ENCODE measurements at places on chromosomes 1 and 21. TPM values are rescaled to one million over a fixed set of nuclear protein-coding genes. Genes with fewer than 3 reads are reported as not detected.

Gene LRRN2
- total RNA-seq, result 0.69 TPM

Gene RNU1-1
- 832 TPM for total RNA-seq

DNA sequence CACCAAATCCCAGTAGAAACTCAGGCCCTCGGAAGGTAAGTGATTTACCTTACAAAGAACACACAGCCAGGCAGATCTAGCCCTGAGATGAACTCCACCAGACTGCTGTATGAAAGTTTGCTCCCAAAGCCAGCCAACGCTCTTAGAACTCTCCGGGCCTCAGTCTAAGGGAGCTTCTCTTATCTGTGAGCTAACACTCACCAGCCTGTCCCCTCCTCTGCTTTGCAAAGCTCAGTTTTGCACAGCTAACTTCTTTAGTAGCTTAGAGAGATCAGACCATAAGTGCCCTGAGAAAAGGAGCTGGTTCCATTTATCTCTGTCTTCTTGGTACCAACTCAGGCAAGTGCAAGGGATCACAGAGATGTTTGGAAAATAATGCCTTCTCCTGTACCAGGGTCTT, 195.8 kb upstream of the JUN start:
- no peak for DNase-seq

GRCh38 chr1:202075389-202075788, 47.3 kb upstream of the GPR37L1 start:
- no peak for DNase-seq

DNA sequence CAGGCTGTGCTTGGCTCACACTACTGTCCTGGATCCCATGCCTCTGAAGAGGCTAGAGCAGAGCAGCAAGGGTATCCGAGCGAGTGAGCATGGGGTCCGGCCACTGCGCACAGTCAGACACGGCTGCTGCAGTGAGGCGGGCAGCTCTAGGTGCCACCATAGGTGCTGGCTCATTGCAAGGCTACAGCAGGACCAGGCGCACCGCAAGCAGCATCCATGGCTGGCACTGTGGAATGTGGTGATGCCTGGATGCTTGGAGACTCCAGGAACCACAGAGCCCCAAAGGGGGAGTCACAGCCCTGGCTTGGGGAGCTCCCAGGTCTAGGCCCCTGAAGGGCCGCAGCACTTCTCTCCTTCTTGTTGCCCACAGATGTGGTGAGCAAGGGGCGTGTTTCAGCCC, 47.2 kb downstream of the ATP6V1G3 start:
- DNase-seq, result no peak

Gene CA6
- total RNA-seq, result not detected

DNA sequence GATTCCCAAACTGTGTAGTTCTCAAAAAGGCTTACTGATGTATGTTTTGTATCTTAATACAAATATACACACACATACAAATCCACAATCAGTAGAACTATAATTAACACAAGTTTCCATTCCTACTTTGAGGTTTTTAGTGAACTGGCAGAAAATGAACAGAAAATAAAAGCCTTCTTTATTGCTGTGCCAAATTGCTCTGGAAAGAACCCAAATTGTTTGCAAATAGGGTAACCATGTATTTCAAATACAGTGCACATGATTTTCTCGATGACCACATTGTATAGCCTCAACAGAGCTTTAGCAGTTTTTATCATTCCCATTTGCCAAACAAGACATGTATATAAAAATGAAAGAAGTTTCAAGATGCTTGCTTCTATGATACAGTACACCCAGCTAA, 173.3 kb downstream of the COL24A1 start:
- no peak for DNase-seq

DNA sequence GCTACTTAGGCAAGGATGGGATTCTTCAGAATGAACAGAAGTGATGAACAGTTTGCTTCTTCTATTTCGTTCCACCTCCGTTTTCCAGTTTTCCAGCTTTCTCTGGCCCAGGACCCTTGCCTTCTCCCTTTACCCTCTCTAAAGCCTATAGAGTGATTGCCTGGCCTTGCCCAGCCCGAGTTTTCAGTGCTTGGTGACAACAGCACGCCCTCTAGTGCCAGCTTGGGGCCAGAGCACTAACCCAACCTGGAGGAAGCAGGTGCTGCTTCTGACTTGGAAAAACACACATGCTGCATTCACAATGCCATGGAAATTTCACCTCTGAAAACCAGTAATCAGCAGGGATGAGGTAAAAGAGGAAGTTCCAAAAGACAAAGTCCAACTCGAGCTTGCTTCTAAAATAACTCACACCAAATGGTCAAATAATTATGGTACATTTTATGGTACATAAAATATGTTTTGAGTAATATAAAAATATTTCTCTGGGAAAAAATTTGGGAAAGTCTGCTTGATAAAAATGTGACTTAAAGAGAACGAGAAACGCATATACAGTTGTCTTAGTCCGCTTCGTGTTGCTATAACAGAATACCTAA, 26.1 kb downstream of the UBE2T start:
- DNase-seq, result peak; percentile 77

Gene C1orf56
- 2.4 TPM for total RNA-seq

DNA sequence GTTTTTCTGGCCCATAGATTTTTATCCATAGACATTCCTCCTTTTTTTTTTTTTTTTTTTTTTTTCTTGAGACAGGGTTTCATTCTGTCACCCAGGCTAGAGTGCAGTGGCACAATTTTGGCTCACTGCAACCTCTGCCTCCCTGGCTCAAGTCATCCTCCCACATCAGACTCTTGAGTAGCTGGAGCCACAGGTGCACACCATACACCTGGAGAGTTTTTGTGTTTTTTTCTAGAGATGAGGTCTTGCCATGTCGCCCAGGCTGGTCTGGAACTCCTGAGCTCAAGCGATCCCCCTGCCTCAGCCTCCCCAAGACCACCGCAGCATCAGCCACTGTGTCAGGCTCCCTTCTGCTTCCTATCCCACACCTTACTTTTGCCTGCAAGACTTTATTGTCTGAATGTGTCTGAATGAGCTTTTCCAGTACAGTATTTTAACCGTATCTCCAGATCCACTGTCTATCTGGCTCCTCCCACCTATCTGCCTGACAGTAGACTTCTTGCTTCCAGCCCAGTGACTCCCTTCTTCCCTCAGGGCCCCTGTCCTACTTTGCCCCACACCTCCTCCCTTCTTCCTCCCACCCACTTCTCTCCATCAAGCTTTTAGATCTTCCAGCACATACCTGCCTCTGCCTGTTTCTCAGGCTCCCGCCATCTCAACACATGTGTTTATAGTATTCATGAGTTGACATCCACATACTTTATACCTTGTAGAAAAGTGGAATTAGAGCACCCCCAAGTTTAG, 6.1 kb downstream of the C1orf21 start:
- DNase-seq, result no peak

Gene SPATA21
- not detected for total RNA-seq

Gene EPRS1
- 107 TPM for total RNA-seq

Gene PADI2
- total RNA-seq, result 0.89 TPM

DNA sequence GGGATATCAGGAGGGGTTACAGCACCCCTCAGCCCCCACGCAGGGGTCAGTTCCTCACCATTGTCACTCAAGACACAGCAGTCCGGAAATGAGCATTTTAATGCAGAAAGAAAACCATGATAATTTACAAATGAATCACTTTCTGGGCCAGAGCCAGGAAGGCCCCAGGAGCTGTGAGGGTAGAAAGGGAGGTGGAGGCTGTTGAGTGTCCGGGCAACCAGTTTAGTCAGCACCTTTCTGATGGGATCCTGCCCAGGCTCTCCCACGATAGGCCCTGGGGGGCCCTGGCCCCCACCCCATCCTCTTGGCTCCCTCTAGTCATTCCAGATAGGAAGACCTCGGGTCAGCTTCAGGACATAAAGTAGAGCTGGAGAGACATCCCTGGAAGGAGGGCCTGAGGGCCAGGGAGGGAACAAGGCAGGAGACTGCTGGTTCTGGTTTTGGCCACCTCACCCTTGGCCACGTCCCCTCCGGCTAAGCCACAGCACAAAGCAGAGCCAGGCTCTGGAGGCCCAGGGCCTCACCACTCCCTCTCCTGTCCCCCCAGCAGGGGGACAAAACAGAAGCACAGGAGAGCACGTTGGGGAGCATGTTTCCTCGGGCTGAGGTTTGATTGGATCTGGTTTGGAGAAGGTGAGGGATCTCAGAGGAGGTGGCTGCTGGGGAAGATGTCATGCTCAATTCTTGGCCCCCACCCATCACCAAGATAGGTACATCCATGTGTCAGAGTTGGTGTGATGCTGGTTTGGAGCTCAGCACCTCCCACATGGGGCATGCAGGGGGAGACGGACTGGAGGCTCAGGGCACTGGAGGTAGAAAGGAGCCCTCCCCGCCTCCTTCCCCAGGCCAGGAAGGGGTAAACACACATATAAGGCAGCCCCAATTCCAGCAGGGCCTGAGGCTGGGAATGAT, 20.6 kb downstream of the ETNK2 start:
- DNase-seq, result peak; percentile 92

DNA sequence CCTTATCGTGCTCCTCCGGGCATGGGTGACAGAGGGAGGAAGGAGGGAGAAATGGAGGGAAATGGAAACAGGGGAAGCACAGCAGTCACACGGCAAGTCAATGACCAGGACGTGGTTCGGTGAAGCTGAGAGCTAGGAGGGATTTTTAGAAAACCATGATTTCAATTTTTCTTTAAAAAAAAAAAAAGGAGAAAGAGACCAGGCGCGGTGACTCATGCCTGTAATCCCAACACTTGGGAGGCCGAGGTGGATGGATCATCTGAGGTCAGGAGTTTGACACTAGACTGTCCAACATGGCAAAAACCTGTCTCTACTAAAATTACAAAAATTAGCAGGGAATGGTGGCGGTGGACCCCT, 776 bp upstream of the TNFRSF9 start:
- DNase-seq, result peak; percentile 68

Gene DIPK1A
- total RNA-seq, result 12.5 TPM

Gene CITED4
- total RNA-seq, result 5.8 TPM

GRCh38 chr1:94071976-94072375, 49.0 kb downstream of the ABCA4 start:
- no peak for DNase-seq

GRCh38 chr1:232617237-232617636, 12.7 kb downstream of the SIPA1L2 start:
- no peak for DNase-seq

- DNase-seq, result peak; percentile 80
These were observed 65.7 kb upstream of the FCGR2A start for GRCh38 chr1:161439280-161440232.

Gene IFI16
- 23.7 TPM for total RNA-seq

GRCh38 chr1:113792986-113793385, 19.3 kb downstream of the RSBN1 start:
- DNase-seq, result no peak

Gene PBX1
- 16.2 TPM for total RNA-seq

GRCh38 chr1:208113011-208113410, 131.2 kb downstream of the PLXNA2 start:
- no peak for DNase-seq

Gene NBPF11
- 2.6 TPM for total RNA-seq

- DNase-seq, result peak; percentile 53
These were observed 957.0 kb downstream of the AMY1C start for GRCh38 chr1:104706631-104707147.

GRCh38 chr1:87111659-87112371, 197.4 kb downstream of the HS2ST1 start:
- no peak for DNase-seq

- peak; percentile 13 for DNase-seq
These were observed 598.4 kb downstream of the ADGRL2 start for GRCh38 chr1:82399093-82399492.

DNA sequence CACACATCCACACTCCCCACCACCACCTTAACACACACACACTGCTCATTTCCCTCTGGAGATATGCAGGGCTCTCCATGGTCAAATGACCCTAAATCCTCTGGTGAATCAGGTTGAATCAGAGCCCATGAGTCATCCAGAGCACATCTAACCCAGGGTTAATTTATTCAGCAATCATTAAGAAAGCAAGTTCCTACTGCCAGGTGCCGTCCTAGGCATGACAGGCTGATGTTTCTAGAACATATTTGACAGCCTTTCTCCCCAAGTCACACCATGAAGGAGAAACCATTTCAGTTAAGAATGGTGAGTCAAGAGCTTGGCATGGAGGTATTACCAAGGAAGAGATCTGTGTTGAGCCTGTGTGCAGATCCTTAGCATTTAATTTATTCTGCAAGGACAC, 194.3 kb upstream of the CAMK1G start:
- DNase-seq, result peak; percentile 91

- no peak for DNase-seq
These were observed 45.3 kb downstream of the DAB1 start for GRCh38 chr1:57378534-57378933.

Gene VWA5B1
- not detected for total RNA-seq

Gene RGS2
- 7.9 TPM for total RNA-seq

- peak; percentile 17 for DNase-seq
These were observed 57.9 kb downstream of the FMN2 start for GRCh38 chr1:240149484-240150094.

DNA sequence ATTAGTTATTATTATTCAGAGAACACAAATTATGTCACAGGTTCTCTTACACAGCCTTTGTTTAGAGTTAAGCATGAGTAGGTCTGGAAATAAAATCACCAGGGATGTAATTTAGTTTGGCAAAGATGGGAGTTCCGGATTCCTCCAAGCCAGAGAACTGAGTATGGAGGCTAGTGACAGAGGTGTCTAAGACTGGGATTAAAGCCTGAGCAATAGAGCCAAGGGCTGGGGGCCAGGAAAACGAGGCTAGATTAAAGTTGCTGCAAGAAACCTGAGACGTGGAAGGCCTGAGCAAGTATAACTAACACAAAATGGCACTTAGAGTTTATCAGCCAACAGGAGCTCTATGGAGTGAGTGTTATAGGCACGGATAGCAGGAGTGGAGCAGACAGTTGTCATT, 381.6 kb downstream of the SRGAP2C start:
- no peak for DNase-seq

GRCh38 chr1:48228156-48228555, 5.6 kb downstream of the SLC5A9 start:
- DNase-seq, result peak; percentile 11

Gene WNT3A
- total RNA-seq, result not detected

DNA sequence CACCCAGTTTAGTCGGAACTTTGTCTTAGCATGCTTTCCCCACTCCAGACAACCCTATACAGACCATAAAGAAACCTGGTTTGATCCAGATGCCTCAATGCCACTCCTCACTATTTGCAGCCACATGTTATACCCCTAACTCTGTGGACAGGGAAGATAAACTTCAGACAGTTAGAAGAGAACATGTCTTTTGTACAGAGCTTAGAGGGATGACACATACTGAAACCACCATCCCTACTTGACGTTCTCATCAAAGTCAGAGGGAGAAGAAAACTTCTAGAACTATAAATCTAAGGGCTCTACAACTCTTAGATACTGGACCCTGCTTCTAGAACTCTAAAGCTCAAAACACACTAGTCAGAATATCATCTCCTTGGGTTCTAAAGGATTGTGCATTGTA, 3.7 kb downstream of the SYT6 start:
- no peak for DNase-seq

Gene BACE2
- 70.5 TPM for total RNA-seq

Gene CNIH3
- total RNA-seq, result 13.6 TPM

Gene SFN
- total RNA-seq, result 1.8 TPM

- peak; percentile 11 for DNase-seq
These were observed 165.3 kb downstream of the SLC35F3 start for GRCh38 chr1:234069760-234070159.

Gene SPOCD1
- total RNA-seq, result 86.6 TPM

Measured in Daoy (cell line).